Kasumi-1 (cell line): ENCODE measurements at places on chromosomes 3 and 15.
A peak's percentile ranks its signal among the peaks of the same experiment; 100 is the strongest.

DNA sequence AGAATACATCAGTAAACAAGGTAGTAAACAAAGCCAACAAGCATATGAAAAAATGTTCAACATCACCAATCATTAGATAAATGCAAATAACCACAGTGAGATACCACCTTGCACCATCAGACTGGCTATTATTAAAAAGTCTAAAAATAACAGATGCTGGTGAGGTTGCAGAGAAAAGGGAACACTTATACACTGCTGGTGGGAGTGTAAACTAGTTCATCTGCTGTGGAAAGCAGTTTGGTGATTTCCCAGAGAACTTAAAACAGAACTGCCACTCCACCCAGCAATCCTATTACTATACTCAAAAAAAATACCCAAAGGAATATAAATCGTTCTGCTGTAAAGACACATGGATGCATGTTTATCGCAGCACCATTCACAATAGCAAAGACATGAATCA lies 30.3 kb upstream of the ZBTB38 start:
- DNase-seq: no peak

- DNase-seq: no peak
Observed at GRCh38 chr3:30940740-30941139, 46.3 kb upstream of the GADL1 start.

DNA sequence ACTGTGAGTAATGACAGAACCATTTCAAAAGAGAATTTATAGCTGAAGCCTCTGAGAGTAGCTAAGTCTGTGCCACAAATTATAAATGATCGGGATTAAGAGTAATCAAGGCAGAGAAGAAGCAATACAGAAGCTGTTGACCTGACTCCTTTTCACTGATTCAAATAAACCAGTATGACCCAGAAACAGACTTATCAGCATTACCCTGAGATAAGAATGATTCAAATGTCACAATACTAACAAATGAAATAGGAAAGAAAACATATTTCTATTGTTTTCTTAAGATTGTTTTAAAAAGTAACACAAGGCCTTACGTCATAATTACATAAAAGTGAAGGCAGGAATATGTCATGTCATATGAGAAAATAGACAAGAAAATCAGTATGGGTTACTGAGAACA lies 1534.6 kb downstream of the SI start:
- no peak for DNase-seq

GRCh38 chr3:188198001-188198400 lies 44.0 kb downstream of the LPP start:
- DNase-seq: no peak

DNA sequence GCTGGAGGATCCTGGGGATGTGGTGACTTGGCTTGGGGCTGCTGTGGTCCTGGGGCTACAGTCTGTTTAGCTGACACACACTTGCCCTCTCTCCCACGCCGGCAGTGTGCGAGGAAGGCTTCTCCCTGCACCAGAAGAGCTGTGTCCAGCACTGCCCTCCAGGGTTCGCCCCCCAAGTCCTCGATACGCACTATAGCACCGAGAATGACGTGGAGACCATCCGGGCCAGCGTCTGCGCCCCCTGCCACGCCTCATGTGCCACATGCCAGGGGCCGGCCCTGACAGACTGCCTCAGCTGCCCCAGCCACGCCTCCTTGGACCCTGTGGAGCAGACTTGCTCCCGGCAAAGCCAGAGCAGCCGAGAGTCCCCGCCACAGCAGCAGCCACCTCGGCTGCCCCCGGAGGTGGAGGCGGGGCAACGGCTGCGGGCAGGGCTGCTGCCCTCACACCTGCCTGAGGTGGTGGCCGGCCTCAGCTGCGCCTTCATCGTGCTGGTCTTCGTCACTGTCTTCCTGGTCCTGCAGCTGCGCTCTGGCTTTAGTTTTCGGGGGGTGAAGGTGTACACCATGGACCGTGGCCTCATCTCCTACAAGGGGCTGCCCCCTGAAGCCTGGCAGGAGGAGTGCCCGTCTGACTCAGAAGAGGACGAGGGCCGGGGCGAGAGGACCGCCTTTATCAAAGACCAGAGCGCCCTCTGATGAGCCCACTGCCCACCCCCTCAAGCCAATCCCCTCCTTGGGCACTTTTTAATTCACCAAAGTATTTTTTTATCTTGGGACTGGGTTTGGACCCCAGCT lies 2.9 kb upstream of the FES start:
- DNase-seq: no peak

DNA sequence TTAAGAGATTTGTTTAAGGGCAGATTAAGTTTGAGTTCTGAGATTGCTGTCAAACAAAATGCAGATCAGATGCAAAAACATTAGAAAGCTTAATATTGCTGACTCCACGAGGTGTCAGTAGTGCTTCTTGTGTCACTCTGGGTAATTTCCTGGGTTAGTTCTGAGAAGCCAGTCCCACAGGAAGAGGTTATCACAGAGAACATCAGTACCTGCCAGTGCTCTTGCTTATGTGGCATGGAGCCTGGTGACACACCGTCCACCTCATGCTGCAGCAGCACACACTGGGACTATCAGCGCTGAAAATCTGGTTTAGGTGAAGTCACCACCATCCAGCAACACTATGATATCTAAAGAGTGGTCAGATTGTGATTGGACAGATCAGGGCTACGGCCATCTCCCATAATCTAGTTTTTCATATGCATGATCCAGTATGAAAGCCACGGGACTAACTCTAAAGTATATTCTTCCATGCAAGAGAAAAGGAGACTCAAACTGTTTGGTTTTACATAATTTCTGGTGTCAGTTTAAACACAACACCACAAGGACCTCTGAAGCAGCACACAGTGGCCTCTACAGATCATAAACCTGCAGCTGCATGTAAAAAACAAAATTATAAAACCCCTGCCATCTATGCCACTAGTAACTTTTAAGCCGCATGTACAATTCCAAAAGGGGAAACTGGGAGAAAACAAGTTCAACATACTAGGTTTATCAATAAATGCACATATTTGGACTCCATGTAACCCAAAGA lies 36.1 kb upstream of the MYO5C start:
- peak; percentile 58 for DNase-seq

DNA sequence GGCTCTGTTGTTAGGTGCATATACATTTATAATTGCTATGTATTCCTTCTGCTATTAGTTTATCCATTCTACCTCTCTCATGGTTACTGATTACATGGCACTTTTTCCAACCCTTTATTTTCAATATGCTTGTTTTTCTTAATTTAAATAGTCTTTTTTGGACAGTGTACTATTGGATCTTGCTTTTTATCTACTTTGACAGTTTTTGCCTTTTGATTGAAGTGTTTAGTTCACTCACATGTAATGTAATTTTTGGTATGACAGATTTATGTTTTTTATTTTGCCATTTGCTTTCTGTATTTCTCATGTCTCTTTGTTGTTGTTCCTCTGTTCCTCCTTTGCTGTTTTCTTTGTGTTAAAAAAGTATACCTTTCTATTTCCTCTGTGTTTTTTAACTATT lies 44.5 kb downstream of the TRPC1 start:
- DNase-seq: no peak

DNA sequence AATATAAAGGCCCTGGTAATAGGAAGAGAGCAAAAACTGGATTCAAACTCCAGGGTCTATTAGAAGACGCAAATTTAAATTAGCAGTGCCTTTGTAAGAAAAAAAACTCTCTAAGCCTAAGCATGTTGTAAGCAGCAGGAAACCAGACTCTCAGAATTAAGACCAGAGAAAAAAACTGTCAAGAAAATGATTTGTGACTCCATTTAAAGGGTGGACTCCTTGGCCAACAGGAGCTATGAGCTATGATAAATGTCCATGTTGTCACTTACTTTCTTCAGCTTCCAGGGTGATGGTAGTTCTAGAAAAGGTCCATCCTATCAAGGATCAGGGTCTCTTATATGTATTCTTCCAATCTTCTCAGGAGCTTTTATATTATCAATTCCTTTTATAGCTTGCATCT lies 34.9 kb upstream of the CCDC50 start:
- DNase-seq: no peak

DNA sequence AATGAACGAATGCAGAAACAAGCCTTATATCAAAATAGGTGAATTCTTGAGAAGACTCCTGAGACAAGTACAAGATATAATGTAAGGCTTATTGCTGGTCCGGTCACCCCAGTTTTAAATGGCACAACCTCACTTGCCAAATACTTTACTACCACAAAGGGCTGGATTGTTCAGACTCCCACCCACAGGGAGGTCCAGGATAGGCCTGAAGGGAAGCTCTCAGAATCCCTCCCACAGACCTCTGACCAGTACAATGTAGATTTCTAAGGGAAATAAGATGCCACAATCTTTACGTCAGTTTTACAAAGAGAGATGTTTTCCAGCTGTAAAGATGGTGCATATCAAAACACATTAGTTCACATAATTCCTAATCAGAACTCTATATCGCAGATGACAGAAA lies 577.7 kb upstream of the ADAMTS9 start:
- no peak for DNase-seq

DNA sequence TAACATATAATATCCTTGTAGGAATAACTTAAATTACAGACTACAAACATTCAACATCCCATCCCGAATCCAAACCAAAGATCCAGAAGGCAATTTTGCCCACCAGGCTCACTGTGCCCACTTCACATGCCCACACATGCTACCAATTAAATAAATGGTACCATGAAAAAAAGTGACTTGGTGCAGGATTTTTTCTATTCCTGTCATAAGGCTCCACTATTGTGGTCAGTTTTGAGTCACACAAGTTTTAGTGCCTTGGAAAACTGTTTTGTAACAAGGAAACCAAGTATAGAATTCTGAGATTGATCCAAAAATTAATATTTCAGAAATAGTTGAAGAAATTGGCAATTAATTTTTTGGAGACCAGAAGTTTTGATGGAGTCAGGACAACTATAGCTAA lies 470.1 kb upstream of the THBS1 start:
- no peak for DNase-seq

DNA sequence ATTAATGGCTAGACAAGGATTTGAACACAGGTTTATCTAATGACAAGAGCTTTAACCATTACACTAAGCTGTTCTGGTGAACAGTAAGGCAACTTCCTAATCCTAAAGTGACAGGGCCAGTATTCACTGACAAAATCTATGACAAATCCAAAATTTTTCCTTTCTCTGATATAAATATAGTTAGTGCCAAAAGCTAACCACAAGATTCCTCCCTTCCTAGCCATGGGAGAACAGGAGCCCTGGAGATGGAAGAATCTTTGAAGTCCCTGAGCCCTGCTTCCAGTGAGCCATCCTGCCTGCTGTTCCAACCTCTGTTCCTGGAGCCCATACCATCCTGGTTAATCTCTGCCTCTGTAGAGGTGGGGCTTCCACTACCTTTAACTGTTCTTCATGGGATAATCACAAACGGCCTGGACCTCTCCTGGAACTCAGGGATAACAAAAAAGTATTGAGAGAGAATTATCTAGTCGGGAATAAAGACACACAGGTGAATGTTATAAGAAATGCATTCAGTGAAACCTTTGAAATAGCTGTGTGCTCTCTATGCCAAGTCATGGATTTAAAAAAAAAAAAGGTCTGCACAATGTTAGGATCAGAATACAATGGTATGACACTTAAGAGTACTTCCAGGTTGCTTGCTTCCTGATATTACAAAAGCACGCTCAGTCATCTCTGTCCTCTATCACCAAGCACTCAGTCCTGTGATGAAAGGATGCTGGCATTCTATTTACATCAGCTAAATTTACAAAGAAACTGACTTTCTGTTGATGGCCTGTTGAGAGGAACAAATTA lies 235.8 kb downstream of the SUCLG2 start:
- no peak for DNase-seq
